ENCODE measurements at places on chromosomes 16 and 17.

DNA sequence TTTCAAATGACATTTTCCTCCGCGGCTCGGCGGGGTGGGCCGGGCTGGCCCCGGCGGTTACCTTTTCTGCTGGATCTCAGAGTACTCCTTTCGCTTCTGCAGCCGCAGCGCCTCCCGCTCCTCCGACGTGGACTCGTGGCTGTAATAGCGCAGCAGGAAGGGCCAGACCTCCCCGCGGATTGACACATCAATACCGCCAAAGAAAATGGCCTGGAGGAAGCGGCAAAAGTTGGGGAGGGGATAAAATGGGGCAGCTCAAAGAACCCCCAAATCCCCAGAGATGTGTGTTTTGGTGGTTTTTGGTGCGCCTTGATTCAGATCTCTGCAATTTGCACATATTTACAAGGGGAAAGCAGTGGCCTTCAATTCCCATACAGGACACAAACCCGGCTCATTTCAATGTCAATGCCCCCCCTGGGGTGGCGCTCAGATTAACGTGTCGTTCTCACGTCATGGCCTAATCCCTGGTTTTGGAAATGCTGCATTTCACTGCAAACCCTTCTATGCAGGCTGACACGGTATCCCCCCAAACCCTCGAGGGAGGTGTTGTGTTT lies 85.9 kb downstream of the TBC1D16 start:
- no peak for DNase-seq

DNA sequence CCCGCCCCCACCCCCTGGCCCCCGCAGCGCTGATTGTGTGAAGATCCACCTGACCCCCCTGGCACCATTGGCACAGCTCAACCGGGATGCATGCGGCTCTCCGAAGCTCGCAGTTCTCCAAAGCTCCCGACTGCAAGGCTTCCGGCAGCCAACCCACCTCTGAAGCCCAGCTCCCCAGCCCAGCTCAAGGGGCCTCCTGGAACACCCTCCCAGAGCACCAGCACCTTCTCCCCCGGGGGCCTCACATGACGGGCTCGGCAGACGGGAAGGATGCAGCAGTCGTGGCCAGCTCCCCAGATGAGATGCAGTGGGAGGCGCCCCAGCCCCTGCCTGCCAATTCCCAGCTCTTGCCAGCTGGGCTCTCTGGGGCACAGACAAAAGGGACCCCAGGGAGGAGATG lies 215.3 kb downstream of the ZNF423 start:
- DNase-seq, result no peak

- DNase-seq, result no peak
Measured at GRCh38 chr16:69511651-69512050, 54.1 kb upstream of the NFAT5 start.

- no peak for DNase-seq
Measured at GRCh38 chr17:70084476-70084875, 9.5 kb downstream of the KCNJ16 start.

GRCh38 chr17:66652840-66653507 lies 181.9 kb upstream of the CACNG5 start:
- DNase-seq, result no peak

DNA sequence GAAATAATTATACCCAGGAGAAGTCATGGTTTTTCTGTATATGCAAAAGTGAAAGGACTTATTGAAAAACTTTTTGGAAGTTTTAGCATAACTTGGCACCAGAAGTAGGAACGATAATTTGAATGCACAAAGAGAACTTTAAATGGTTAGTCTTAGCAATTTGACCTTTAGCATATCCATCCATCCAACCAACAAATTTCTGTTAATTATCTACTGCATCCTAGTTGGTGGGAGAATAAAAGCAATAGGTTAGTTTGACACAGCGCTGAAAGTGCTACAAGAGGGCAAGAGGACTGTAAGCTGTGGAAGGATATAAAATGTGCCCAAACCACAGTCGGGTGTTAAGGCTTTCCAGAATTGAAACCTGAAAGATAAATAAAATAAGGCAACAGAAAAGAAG lies 17.6 kb downstream of the SPAG9 start:
- no peak for DNase-seq

DNA sequence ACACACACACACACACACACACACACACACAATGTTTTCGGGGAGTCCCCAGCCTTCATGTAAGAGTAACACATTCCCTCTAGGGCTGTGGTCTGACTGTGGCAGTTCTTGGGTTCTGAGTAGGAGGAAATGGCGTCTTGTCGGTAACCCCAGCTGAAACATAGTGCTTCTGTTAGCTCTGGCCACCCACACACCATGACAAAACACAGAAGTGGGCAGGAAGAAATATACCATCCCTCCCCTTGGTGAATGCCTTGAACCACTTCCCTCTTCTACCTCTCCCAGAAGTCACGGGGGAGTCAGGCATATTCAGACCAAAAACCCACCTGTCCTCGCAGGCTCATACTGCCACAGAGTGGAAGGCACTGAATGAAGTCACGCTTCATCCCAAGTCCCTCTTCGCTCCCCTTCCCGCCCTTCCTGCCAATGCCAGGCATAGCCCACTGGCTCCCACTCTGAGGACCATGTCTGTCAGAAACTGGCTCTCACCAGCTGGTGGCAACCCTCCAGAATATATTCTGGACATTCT lies 11.5 kb downstream of the SLC35B1 start:
- DNase-seq, result no peak

DNA sequence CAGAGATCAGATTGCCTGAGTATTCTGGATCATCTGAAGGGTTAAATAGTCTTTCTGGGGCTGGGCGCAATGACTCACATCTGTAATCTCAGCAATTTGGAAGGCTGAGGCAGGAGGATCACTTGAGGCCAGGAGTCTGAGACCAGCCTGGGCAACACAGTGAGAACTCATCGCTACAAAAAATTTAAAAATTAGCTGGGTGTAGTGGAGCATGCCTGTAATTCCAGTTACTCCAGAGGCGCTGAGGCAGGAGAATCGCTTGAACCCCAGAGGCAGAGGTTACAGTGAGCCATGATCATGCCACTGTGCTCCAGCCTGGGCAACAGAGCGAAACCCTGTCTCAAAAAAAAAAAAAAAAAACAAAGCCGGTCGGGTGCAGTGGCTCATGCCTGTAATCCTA lies 15.7 kb downstream of the MVP start:
- DNase-seq, result no peak

DNA sequence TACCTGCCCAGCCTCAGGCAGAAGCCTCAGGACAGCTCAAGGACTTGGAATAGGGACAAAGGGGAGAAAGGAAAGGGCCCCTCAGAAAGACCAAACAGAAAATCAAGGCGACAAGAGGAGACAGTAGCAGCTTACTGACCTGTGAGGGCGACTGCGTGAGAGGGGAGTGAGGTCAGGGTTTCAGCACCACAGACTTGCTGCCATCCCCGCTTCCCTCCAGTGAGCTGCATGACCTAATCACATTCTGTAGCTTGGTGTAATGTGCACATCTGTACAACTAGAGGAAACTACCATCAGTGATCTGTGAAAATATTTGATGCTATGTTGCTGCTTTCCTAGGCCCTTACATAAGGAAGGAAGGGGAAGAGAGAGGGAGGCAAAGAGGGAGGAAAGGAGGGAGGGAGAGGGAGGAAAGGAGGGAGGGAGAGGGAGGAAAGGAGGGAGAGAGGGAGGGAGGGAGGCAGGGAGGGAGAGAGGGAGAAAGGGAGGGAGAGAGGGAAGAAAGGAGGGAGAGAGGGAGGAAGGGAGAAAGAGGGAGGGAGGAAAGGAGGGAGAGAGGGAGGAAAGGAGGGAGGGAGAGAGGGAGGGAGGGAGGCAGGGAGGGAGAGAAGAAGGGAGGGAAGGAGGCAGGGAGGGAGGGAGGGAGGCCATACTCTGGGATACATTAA lies 404.9 kb upstream of the CDH5 start:
- no peak for DNase-seq

DNA sequence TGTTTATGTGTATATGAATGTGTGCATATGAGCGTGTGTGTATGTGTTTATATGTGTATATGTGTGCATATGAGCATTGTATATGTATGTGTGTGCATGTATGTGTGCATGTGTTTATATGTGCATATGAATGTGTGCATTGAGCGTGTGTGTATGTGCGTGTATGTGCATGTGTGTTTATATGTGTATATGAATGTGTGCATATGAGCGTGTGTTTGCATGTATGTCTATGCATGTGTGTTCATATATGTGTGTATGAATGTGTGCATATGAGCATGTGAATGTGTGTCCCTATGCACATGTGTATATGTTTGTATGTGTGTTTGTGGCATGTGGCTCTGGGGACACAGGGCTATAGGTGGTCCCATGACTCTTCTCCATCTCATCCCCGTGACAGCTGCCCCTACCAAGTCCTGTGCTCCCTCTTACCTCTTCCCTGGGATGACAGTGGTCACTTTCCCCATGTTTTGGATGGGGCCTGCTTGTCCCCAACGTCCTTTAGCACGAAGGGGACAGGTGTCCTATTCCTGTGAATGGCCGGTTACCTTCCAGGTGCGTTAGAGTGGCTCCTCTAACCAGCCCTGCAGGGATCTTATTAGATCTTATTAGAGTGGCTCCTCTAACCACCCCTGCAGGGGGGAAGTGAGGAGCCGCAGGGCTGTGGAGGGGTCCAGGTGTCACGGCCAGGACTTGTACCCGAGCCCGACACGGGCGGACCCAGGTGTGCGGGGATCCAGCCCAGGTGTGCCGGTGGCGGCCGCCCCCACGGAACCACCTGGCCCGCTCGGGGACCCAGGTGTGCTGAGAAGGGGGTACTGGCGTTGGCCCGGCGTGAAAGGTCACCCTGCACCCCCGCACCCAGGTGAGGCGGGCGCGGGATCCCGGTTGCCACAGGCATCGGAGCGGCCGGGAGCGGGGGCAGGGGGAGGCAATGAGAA lies 105.6 kb downstream of the SEC14L1 start:
- no peak for DNase-seq

GRCh38 chr17:81465910-81466309 lies 46.7 kb downstream of the ACTG1 start:
- DNase-seq, result no peak

GRCh38 chr17:67212714-67213417 lies 32.1 kb downstream of the HELZ start:
- DNase-seq, result no peak

DNA sequence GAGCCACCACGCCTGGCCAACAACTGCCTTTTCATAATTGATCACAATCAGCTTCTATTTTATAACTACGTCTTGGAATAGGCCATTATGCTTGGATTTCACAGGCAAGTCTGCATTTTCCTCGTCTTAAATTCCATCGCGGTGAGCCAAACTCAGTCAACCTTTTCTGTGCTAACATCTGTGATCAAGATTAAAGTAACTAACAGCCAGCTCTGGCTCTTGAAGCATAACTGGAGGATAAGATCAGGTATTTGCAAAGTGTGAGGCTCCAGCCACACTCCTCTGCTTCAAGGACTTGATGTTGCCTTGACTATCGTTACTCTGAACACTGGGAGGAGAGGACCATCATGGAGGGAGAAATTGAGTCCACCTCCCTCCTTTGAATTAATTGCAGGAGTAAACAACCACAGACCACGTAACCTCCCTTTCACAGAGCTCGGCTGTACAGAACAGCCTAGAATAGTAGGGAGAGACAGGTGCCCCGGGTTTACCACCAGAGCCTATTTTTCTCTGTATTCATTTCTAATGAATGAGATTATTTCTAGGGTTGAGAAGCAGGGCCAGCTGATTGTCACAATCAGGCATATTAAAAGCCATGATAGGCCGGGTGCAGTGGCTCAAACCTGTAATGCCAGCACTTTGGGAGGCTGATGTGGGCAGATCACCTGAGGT lies 143.0 kb downstream of the XYLT1 start:
- DNase-seq, result no peak

- no peak for DNase-seq
Measured at GRCh38 chr16:18789515-18789849, 652 bp downstream of the RPS15A start.

GRCh38 chr17:62901544-62901943 lies 64.5 kb upstream of the TANC2 start:
- no peak for DNase-seq

DNA sequence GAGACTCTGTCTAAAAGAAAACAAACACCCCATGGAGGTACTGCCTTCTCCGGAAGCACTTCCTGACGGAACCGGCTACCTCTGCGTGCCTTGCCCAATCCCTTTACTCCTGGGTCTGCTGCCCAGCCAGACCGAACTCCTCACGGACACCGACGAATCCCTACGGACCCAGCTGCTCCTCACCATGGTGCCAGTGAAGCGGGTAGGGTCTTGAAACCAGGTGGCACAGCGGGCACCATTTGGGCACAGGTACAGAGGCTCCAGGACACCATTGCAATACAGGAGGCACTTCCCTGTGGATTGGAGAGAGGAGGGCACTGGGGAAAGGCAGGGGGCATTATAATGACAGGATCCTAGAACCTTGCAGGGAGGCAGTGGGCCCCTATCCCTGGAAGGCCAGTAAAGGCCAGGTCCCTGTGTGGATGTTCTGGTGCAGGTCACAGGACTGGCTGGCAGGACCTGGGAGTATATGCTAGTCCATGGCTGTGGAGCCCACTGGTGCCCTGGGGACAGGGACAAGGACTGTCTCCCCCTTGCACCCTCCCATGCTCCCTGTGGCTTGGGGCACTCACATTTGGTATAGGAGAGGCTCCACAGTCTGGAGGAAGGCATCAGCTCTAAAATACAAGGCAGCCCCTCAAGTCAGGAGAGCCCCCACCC lies 2.3 kb downstream of the SLC25A39 start:
- no peak for DNase-seq

- DNase-seq, result peak; percentile 57
Measured at GRCh38 chr17:18217412-18218015, 7.9 kb upstream of the LLGL1 start.

DNA sequence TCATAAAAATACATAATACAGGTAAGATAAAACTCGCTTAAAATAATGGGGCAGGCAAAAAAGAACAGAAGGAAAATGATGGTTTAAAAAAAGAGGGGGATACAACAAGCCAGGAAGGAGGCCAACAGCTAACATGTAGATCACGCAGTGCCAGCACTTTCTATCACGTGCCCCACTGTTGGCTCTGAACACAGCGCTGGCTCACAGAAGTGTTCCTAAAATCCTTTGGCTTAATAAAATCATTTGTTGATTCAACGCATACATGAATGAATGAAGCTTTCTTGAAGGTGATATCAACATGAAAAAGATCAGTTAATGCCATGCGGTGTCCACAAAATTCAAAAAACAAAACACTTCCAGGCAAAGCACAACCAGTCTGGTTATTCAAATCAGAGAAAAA lies 8.5 kb downstream of the ITGAE start:
- DNase-seq, result no peak

DNA sequence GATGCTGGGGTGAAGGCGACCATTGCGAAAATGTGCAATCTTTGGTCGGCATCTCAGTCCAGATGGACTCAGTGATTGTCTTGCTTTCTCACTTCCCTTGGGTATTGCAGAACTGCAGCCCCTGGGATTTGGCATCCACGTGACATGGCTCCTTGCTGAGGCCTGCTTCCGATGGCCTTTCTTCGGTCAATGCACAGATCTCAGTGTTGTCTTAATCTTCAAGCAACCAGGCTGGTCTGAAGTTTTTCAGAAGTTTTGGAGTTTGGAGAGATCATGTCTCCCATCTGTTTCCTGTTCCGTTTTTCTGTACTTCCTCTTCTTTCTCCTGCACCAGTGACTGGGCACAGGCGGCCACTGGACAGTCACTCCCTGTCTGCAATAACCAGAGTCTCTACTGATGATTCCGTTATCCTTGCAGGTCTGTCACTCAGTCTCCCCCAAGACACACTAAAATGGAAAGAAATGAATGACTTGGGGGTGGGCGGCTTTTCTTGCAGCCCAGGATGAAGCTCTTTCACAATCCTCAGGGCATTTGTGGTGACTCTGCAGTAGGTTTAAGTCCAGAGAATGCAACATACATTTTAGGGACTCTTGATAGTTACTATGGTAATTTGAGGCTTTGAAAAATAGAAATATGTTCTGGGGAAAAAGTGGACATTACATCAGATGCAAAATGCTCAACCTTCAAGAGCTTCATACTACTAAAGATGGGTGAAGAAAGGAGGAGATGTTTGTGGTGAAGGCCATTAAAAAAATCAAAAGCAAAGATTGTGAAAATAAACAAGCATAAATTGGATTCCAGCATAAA lies 106.3 kb upstream of the ZFHX3 start:
- DNase-seq, result no peak

Measured in stimulated activated CD4-positive, alpha-beta T cell treated with anti-CD3 and anti-CD28 coated beads, Interleukin-15, amount 100 ng/mL, for 1 hour (primary cell).